Muscle of back (tissue), 13 donors: ENCODE measurements at places on chromosomes 16 and 17. TPM values are rescaled to one million over a fixed set of nuclear protein-coding genes. Genes with fewer than 3 reads are reported as not detected.
A peak's percentile ranks its signal among the peaks of the same experiment; 100 is the strongest.

DNA sequence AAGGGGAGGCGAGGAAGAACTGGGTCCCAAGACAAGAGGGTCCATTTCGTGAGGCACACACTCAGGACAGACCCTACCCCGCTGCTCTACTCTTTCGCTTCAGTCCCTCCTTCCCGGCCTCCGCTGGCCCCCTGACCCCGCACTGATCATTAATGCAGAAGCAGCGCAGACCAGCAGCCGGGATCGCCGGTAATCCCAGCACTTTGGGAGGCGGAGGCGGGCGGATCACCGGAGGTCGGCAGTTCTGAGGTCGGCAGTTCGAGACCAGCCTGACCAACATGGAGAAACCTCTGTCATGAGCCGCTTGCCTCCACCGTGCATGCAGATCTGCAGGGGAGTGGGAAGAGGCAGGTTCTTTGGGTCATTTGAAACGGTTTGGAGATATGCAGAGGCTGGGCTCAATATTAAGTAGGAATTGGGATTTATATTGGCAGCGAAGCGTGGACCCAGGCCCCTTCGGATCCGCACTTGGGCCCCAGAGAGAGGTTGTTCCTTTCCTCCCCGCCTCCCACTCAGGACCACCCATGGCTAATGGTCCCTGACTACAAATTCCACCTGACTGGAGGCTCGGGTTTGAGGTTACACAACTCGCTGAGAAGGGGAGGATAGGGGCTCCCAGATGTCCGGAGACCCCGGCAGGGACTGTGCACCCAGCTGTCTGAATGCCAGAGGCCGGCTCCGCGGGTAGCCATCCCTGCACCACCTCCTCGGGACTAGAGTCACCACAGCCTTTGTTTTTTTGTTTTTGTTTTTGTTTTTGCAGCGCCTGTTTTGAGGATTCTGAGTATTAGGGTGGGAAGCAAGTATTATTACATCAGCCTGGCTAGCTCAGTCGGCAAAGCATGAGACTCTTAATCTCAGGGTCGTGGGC lies 23.6 kb upstream of the OR1F1 start:
- DNase-seq = no peak

DNA sequence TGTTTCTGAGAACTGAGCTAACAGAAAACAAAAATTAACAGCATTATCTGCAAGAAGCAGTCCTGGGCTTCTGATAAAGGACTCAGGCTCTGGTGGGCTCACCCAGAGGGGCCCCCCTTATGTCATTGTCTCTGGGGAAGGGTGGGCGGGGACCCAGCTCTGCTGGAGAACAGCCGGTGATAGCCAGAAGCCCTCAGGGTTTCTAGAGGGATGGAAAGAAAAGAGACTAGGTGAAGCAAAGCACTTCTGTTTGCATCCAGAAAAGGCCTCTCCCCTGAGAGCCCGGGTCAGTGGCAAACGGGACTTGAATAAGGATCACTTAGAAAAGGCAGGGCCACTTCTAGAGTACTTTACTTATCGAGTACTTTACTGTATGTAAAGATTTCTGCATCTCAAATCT lies 7.0 kb upstream of the CDC42EP4 start:
- DNase-seq = no peak

DNA sequence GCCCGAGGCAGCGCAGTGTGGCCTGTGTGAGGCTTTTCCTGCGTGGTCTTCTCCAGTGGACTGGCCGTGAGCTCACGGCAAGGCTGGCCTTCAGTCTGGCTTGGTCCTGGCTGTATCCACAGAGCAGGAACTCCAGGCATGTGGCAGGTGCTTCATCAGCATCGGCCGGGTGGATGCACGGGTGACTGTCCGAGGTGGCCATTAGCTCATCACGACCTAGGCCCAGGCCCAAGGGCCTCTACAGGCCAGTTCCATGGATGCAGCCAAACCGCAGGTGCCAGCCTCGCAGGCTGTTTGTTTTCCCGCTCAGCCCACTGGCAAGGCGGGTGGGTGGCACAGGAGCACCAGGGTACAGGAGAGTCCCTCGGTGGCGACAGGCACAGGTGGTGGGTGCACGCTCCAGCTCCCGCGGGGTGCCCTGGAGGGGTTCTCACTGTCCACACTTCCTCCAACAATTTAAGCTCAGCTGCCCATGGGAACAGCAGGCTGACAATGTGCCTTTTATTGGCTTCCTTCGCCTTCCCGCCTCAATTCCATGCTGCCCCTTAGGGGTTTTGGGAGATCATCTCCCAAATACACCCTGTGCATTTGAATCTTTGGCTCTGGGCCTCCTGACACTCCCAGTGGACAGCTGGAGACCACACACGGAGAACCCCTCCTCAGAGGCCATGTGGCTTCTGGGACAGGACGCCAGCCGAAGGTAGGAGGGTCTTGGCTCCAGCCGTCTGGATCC lies 33.0 kb downstream of the ENGASE start:
- DNase-seq = no peak

- DNase-seq = peak; percentile 48
Measured at GRCh38 chr17:54903375-54903774, 2.7 kb downstream of the TOM1L1 start.

GRCh38 chr17:79997011-79997660 lies 38.5 kb downstream of the TBC1D16 start:
- no peak for DNase-seq

DNA sequence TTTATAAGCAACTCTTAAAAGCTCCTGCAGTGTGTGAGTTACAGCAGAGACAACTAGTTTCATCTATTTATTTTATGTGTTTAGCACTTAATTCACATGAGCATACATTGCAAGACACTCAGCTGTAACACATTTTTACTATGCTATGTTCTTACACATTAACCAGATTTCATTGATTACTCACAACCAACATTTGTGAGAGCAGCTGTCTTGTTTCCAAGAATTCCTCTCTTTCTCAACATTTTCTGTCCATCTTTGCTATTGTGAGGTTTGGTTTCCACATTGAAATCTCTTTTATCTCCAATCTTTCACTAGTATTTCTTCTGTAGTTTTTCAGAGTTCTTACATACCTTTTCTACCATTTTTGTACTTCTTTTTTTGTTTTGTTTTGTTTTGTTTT lies 51.2 kb downstream of the COPRS start:
- no peak for DNase-seq

CRISPLD2 gene
- 8.8 TPM for polyA plus RNA-seq

DNA sequence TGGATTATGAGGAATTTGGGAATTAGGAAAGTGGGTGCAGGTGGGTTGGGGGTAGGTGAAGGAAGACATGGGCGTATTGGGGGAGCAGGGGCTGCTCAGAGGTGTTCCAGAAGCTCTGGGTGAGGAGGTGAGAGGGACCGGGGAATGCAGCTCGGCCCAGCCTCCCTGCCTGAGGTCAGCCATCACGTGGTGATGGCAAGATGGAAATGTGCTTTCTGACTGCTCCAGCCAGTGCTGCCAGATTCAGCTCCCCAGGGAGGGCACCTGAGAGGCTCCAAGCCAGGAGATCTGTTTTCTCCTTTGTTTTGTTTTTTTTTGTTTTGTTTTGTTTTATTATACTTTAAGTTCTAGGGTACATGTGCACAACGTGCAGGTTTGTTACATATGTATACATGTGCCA lies 35.2 kb upstream of the STH start:
- DNase-seq = no peak

DNA sequence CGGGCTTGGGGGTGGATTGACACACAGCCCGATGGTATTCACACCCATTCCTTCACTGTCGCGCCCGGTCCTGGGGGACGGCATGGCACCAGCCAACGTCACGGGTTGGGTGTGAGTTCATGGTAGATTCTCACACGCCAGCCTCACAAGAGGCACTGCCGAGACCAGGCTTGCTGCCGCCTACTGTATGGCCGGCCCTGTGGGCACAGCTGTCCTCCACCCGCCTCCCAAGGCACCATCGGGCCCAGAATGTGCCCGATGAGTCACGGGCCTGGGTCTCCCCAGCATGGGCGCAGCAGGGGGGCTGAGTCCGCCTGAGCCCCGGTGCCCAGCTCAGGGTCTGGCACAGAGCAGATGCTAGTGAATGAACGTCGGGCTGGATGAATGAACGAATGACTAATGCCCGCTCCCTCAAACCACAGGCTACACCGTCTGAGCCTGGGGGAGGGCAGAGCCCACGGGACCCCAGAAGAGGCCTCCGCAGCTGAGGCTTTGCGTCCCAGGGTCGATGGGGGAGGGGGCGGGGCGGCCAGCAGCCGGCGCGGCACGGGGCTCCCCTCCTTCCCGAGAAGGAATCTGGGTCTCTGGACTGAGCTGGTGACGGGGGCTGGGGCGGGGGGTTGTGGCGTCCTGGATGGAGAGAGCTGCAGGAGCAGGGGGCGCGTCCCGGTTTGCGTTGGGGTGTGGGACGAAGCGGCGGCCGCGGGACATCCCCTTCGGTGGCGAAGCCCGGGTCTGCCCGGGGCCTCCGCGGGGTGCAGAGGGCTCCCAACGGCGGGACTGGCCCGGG lies 829 bp downstream of the PITPNM3 start:
- no peak for DNase-seq

DNA sequence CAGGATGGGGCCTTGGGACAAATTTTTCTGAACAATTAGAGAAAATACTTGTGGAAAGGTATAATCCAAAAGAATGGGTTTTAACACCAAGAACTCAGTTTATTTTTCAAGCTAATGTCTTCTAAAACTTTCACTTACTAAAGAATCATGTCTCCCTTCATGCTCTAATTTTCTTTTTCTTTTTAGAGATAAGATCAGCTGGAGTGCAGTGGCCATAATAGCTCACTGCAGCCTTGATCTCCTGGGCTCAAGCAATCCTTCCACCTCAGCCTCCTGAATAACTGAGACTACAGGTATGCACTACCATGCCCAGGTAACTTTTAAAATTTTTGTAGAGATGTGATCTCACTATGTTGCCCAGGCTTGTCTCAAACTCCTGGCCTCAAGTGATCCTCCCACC lies 5.5 kb downstream of the OR4D1 start:
- no peak for DNase-seq

- no peak for DNase-seq
Measured at GRCh38 chr17:33895491-33895890, 359.6 kb upstream of the CCL2 start.

SLC12A3 gene
- not detected for polyA plus RNA-seq

- peak; percentile 47 for DNase-seq
Measured at GRCh38 chr17:69404399-69404798, 10.1 kb upstream of the MAP2K6 start.
